CD4-positive, alpha-beta T cell treated with Interleukin-4 for 4 hours (primary cell): ENCODE measurements at places on chromosomes 3 and 15.
A peak's percentile ranks its signal among the peaks of the same experiment; 100 is the strongest.

- no peak for DNase-seq
Measured at GRCh38 chr15:71212146-71212545, 96.9 kb downstream of the THSD4 start.

GRCh38 chr15:63462088-63462487 lies 42.3 kb upstream of the USP3 start:
- no peak for DNase-seq

- DNase-seq = no peak
Measured at GRCh38 chr3:15860014-15860934, 62.5 kb upstream of the ANKRD28 start.

DNA sequence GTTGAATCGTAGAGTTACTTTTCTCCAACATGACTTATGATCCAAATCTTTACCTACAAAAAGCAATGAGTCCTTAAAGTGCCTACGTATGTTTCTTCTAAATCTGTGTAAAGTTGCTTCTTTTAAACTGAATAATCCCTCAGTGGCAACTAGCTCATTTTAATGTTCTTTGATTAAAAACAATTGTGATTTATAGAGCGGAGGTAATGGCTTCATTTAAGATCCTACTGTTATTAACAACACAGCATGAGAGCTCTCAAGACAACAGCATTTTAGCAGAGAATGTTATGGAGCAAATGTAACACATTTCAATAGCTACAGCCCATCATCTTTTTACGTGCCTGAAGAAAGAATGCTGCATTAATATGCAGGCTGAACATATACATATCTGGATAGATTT lies 55.3 kb upstream of the VGLL3 start:
- DNase-seq = no peak

DNA sequence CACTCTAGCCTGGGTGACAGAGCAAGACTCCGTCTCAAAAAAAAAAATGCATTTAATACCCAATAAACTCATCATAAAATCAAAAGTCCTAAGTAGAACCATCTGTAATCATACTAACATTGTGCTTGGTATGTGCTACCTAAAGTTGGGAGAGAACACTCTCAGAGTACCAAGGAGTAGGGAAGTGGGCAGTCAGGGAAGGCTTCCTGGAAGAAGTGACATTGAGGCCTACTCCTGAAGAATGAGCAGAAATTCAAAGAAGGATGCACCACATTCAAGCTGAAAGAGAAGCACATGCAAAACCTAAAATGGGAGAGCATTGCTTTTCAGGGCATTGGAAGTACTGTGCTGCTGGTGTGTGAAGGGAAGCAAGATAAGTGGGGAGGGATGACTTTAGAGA lies 54.1 kb downstream of the TLE3 start:
- DNase-seq = no peak

- no peak for DNase-seq
Measured at GRCh38 chr15:29203718-29204368, 65.8 kb downstream of the NSMCE3 start.

GRCh38 chr3:149449799-149450198 lies 24.7 kb upstream of the TM4SF4 start:
- DNase-seq = no peak

GRCh38 chr15:48800811-48801455 lies 9.9 kb downstream of the CEP152 start:
- DNase-seq = peak; percentile 34
